CD14-positive monocyte (primary cell): ENCODE measurements at places on chromosomes 2 and 18. TPM values are rescaled to one million over a fixed set of nuclear protein-coding genes. Genes with fewer than 3 reads are reported as not detected.

DNA sequence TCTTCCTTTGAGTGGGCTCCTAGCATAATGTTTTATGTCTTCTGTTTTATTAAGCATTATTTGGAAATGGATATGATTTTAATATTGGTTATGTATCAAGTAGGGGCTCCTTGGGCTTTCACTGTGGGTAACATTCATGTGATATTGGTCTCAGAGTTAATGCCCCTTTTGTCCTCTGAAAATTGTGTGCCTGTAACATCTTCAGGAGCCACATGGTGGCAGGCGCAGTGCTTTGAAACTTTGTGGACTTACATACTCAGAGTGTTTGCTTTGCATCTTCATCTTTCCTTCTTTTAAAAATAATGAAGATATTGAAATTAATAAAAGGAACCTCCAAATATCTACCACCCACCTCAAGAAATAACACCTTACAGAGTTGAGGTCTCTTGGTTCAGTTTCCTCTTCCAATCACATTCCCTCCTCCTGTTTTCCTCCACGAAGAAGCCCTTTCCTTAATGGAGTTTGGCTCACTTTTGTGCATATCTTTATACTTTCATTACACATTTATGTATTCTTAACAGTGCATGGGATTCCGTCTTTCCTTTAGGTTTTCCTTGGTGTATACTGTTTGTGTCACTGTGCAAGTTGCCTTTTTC, 73.5 kb downstream of the LIMS1 start:
- DNase-seq = no peak

The SP140L gene
- 8.5 TPM for polyA plus RNA-seq

DNA sequence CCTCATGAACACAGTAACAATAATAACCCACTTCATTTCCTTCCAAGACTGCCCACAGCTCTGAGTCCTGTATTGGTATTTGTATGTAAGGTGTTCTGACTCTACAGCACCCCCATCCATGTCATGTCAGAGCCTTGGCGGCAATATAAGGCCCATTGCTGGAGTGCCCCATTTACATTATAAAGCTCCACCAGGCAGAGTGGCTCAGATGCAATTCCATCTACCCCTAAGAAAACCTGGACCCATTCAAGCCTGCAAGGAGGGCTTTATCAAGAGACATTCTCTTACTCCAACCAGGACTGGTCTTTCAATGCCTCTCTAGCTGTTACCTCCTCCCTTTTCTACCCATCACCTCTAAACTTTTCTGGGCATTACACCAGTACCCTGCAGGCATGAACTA, 101.6 kb downstream of the ANTXR1 start:
- DNase-seq = no peak

The DNAH6 gene
- not detected for polyA plus RNA-seq

The NCKAP5 gene
- not detected for polyA plus RNA-seq

The UGT1A5 gene
- polyA plus RNA-seq = not detected

DNA sequence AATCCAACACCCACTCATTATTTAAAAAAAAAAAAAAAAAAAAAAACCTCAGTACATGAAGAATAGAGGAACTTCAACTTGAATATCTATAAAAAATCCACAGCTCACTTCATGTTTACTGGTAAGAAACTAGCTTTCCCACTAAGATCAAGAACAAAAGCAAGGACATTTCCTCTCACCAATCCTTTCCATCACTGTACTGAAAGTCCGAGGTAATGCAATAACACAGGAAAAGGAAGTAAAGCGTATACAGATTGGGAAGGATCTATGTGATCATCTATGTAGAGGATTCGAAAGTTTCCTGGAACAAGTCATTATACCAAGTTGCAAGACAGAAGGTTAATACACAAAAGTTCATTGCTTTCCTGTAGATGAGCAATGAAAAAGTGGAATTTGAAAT, 63.2 kb downstream of the ROCK2 start:
- DNase-seq = peak; percentile 59

- no peak for DNase-seq
These were observed 89.5 kb upstream of the STK39 start for GRCh38 chr2:168336786-168337388.
